Activated CD8-positive, alpha-beta memory T cell treated with anti-CD3 and anti-CD28 coated beads, Interleukin-2, amount 50 U/mL, for 4 hours (primary cell): ENCODE measurements at places on chromosomes 16 and 17.

DNA sequence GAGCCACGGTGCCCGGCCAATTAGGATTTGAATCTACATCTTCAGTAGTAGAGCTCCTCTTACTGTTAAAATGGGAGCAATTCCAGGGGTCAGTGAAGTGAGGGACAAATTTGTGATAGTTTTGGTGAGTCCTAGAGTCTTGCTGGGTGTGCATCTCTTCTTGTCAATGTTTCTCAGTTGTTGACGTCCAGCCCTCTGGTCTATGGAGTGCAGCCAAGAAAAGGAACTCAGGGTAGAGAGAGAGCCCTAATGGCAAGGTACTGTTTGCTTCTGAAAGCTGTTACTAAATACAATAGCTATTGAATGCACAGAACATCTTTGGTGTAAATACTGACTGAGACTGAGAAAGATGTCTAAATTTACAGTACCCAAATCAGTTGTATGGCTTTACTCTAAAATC lies 282.5 kb upstream of the SALL1 start:
- no peak for DNase-seq

GRCh38 chr16:265002-265529 lies 10.7 kb downstream of the RGS11 start:
- no peak for DNase-seq

GRCh38 chr17:32458371-32458770 lies 14.1 kb downstream of the PSMD11 start:
- no peak for DNase-seq

DNA sequence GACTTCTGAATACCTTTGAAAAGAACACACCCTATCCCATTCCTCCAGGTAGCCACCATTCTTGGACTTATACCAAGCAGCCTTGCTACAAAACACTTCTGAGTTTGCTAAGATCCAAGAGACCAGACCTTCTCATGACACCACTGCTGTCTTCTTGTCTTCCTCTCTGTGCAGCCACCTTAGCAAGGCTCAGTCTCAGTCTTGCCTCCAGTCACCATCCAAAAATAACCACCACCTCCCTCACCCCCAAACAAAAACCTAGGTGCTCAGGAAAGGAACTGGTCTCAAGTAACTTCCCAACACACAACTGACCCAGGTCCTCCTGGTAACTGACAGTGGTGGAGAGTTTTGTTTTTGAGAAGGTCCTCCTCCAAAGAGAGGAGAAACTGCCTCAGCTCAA lies 90.9 kb upstream of the CORO6 start:
- no peak for DNase-seq

GRCh38 chr17:27319541-27320221 lies 25.8 kb downstream of the WSB1 start:
- no peak for DNase-seq
